ENCODE measurements at places on chromosomes 16 and 17. TPM values are rescaled to one million over a fixed set of nuclear protein-coding genes. Genes with fewer than 3 reads are reported as not detected.
A peak's percentile ranks its signal among the peaks of the same experiment; 100 is the strongest.

DNA sequence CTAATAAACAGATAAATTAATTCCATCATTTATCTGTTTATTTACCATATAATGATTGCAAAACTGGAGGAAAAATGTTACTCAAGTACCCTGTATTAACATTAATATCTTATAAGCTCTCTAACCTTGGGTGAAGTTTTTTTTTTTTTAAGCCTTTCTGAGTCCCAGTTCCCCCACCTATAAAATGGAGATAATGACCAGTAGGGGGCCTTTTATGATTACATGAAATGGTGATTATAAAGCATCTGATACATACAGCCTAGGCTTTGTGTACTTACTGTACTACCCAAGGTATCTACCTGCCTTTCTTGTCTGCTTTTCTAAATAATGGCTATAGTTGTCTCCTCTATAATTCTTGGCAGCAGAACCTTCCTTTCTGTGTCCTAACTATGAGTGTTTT lies 22.6 kb downstream of the LRRC36 start:
- DNase-seq = no peak

- DNase-seq = peak; percentile 78
Measured at GRCh38 chr17:38322156-38322779, 21.5 kb downstream of the GPR179 start.

DNA sequence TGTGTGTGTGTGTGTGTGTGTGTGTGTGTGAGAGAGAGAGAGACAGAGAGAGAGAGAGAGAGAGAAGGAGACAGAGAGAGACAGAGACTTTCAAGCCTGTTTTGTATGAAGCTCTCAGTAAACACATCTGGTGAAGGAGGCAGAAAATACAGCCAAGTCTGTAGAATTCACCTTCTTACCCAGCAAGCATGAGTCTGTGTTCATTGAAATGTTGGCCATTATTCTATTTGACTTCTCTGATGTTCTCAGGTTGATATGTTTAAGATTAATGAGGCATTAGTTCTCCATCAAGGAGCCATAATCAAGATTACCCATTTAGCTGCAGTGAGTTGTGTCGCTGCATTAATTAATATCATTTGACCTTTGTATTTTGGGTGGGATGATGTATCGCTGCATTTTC lies 895.8 kb upstream of the EEF2KMT start:
- DNase-seq = no peak

- no peak for DNase-seq
Measured at GRCh38 chr16:12559714-12560113, 244.0 kb downstream of the CPPED1 start.

- no peak for DNase-seq
Measured at GRCh38 chr16:72247821-72248253, 75.9 kb upstream of the PMFBP1 start.

Gene MFAP4
- polyA plus RNA-seq = 6.7 TPM

Gene CMTM1
- polyA plus RNA-seq = not detected
